ENCODE measurements at places on chromosomes 2 and 18. TPM values are rescaled to one million over a fixed set of nuclear protein-coding genes. Genes with fewer than 3 reads are reported as not detected.

RAB6C gene
- total RNA-seq: not detected

- no peak for DNase-seq
Observed at GRCh38 chr2:18402-19271, 27.7 kb downstream of the FAM110C start.

DNA sequence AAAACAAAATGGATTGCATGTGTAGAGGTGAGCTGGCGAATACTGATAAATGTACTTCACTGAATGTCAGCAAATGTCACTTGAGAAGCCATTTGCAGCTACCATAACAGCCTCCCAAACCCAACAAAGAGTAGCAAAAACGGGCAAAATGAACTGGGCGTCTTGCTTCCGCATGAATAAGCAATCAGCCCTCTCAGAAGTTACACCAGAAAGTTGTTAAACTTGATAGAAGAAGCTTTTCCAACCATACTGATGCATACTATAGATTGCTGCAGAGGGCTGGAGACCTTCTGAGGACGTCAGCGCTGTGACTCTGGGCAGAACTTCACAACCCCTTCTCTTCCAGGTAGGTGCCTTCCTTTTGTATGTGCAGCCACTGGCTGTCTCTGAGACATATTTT lies 18.7 kb upstream of the SIX3 start:
- DNase-seq: no peak

GRCh38 chr2:152571048-152571766 lies 146.1 kb downstream of the PRPF40A start:
- DNase-seq: no peak

DNA sequence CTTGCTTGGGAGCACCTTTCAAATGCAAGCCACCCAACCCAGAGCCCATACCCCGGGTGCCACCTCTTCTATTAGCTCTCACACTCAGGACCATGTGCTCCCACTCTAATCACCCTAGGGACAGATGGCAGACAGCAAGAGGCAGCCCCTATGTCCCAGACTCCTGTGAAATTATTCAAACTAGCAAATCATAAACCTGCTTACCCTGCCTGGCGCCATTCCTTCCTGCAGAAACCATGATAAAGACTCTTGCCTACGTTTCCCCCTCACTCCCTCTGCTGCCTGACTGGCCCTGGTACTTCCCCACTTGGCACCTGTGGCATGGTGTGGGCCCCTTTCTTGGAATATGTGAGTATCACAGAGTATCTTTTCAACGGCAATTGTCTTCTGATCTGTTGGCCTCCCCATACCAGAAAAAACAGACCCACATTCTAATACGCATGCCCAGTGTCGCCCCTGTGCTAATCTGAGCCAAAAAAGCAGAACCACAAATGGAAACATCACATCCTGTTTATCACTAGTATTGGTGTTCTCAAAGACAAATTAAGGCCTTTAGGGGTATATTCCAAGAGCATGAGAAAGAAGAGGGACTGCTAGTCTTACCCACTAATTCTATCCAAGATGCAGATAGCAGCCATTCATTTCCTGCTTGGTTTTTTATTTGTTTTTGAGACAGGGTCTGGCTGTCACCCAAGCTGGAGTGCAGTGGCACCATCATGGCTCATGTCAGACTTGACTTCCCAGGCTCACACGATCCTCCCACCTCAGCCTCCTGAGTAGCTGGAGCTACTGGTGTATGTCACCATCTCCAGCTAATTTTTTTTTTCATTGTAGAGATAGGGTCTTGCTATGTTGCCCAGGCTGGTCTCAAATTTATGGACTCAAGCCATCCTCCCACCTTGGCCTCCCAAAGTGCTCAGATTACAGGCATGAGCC lies 44.1 kb upstream of the TTC39C start:
- DNase-seq: no peak

- no peak for DNase-seq
Observed at GRCh38 chr2:210593166-210593565, 36.8 kb downstream of the CPS1 start.

CYP26B1 gene
- total RNA-seq: 5.1 TPM

- peak; percentile 89 for DNase-seq
Observed at GRCh38 chr2:17934721-17935120, 56.3 kb downstream of the KCNS3 start.

IL1R2 gene
- 27.0 TPM for total RNA-seq

REG3G gene
- not detected for total RNA-seq

SERPINB10 gene
- not detected for total RNA-seq

DNA sequence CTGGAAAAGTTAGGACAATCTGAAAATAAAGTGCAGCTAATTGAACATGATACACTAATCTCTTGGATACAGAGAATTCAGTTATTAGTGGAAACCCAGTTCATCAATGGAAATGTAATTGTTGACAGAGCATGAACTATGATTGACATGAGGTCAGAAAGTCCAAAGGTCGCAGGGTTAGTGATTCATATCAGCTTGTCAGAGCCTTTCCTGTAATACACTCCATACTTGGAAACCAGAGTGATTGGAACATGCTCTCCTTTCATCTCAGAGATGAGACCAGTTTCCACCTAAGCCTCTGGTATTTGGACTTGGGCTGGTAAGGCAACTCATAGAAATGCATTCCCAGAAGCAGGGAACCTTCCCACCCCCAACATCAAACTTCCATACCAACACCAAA lies 8.5 kb upstream of the NCKAP5 start:
- DNase-seq: no peak

NMUR1 gene
- total RNA-seq: 7.4 TPM

APLF gene
- 6.3 TPM for total RNA-seq

B3GNT7 gene
- 7.7 TPM for total RNA-seq

DNA sequence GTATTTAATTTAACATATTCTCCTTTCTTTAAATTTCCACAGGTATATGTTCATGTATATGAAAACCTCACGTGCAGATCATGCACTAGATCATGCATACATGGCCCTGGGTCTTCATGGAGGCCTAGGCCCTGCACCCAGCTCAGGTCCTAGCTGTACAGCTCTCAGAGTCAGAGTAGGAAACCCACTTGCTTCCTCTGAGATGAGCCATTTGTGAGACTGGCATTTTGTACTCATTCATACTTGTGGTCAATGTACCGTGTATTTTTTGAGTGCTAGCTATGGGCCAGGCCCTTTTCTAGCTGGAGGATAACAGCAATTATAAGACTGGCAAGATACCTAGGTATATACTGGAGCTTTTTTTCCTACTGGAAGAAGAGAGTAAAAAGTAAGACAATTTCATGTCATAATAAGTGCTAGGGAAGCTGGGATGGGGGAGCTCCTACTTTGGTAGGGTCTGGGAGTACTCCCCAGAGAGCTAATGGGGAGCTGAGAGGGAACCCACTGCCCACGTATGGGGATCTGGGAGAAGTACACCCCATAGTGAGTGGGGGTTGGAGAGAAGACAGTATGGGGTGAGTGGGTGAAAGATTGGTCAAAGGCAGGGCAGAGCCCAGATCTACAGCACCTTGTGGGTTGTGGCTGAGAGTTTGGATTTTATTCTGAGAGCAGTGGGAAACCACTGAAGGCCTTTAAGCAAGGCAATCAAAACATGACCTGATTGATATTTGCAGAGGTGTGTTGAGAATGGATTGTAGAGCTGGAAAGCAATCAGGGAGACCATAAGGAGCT lies 72.0 kb downstream of the POLE4 start:
- no peak for DNase-seq

DNA sequence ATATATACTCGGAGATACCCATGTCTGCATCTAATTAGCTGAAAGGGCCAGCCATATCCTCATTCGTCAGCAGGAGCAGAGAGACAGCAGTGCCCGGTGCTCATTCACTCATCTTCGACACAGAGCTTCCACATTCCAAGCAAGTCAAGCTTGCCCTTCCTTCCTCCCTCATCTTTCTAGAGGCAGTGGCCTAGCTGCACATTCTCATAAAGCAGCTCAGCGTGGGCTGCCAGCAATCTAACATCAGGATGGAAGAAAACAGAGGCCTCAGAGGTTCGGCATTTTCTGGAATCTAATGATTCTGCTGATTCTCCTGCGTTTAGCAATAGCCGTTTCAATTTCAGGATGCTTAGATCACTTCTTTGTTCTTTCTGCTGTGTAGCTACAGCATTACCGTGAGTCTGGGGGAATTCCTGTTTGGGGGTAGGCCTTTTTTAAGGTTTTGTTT lies 68.8 kb downstream of the CLHC1 start:
- no peak for DNase-seq

CLEC4F gene
- total RNA-seq: 0.32 TPM

DNA sequence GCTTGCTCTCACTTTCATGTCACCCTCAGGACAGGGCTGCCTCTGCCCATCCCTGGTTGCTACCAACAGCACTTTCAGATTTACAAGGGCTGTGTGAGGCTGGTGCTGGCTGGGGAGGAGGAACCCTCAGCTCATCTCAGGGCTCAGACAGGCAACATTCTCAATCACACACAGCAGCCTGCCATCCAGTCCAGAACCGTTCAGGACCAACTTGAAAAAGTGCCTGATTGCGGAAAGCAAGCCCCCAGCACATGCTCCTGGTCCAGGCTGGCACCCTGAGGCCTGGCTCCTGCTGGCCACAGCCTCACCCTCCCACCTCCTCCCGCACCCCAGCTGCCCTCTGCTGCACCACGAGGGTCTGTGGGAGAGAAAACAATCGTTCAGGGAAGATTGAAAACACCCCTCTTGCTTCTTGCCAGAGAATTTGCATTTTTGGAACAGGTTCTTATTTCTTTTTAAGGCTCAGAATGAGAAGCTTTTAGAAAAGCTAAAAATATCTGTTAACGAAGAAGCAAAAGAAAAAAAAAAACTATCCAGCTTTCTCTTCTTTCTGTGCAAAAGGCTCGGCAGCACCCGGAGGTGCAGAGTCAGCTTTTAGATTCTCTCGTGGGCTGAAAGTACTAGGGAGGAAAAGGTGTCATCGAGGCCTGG lies 403.8 kb upstream of the ID2 start:
- DNase-seq: no peak

CCDC74A gene
- 4.4 TPM for total RNA-seq

GRCh38 chr18:21306368-21306767 lies 64.3 kb downstream of the GREB1L start:
- no peak for DNase-seq

MOCOS gene
- 1.2 TPM for total RNA-seq

ACMSD gene
- total RNA-seq: not detected

- DNase-seq: no peak
Observed at GRCh38 chr2:218745559-218746469, 35.2 kb downstream of the TTLL4 start.

- peak; percentile 64 for DNase-seq
Observed at GRCh38 chr2:120826716-120827410, 91.2 kb downstream of the GLI2 start.

- no peak for DNase-seq
Observed at GRCh38 chr2:120148229-120148628, 75.0 kb downstream of the TMEM185B start.

GRCh38 chr2:237496428-237496827 lies 9.4 kb downstream of the MLPH start:
- no peak for DNase-seq

DNA sequence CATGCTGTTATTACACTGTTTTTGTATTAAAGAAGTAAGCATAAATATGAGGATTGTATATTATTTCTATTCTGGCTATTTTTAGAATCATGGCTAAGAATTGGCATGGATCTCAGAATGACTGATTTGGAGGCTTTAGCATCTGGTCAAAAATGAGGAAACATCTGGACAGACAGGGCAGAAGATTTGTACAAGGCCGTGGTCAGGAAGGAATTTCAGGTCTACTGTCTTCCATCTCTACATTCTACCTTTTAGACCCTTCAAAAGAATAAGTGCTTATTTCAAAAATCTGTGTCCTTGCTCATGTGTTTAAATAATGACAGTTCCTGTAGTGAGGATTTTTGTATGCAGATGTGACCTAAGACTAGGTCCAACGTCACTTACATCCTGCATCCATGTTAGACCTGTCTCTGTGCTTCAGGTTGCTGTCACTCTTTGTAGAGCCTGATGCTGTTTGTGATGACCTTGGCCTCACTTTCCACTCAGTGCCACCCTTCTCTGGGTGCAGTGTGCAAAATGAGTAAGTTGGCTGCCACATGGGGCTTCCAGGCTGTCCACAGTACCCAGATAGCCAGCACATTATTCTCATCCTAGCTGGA lies 54.7 kb upstream of the B3GNT2 start:
- no peak for DNase-seq

- DNase-seq: no peak
Observed at GRCh38 chr2:121074293-121074932, 210.6 kb downstream of the TFCP2L1 start.
